Breast epithelium (tissue), 4 donors: ENCODE measurements at places on chromosomes 1 and 21. TPM values are rescaled to one million over a fixed set of nuclear protein-coding genes. Genes with fewer than 3 reads are reported as not detected.

IL20 gene
- total RNA-seq, result not detected

VCAM1 gene
- 8.5 TPM for total RNA-seq

GBP6 gene
- total RNA-seq, result not detected

FOXD2 gene
- total RNA-seq, result 0.32 TPM

LRRC38 gene
- total RNA-seq, result not detected

DNA sequence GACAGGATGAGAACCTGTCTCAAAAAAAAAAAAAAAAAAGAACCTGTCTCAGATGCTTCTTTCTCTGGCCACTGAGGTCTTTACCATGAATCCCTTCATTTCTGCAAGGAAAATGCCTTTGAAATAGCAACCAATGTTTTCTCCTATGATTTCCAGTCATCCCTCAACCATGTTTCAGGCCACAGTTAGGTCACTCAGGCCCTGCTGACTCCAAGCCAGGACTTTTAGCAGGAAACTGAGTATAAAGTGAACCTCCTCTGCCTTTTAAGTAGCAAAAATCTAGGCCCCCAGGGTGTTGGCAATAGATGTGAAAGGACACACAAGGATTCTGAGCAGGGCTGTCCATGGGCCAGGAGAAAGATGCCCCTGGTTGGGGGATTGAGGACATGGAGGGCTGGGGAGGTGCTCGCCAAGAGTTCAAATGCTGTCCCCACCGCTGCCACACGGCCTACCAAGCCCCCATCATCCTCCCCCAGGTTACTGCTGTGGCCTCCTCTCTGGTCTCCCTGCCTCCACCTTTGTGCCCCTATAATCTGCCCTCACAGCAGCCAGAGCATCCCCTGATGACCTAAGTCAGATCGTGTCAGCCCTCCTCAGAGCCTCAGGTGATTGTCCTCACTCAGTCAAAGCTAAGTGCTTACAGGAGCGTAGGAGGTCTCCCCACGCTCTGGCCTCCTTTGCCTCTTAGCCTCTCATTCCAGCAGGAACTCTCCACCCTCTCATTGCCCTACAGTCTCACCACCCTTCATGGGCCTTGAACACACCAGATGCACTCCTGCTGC, 54.6 kb downstream of the MATN1 start:
- no peak for DNase-seq

GRCh38 chr1:110177775-110178174, 27.5 kb downstream of the SLC6A17 start:
- no peak for DNase-seq

- no peak for DNase-seq
These were observed 2.1 kb downstream of the PADI1 start for GRCh38 chr1:17207046-17207445.

DNA sequence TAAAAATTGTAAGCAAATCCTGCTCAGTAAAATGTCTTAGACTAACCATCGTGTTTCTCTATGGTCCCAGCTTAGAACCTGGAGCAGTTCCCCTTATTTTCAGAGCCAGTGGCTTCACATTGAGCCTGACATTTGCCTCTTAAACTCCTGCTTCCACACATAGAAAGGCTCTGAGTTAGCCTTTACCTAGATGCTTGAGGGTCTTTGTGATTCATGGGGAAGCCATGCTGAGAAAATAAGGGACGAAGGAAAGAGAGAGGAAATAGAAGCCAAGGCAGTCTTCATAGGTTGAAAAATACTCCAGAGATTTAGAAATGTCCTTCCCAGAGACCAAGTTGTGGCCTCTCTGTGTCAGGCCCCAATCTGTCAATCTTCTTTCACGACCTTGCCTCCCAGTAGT, 16.1 kb upstream of the RBBP5 start:
- DNase-seq, result no peak

DNA sequence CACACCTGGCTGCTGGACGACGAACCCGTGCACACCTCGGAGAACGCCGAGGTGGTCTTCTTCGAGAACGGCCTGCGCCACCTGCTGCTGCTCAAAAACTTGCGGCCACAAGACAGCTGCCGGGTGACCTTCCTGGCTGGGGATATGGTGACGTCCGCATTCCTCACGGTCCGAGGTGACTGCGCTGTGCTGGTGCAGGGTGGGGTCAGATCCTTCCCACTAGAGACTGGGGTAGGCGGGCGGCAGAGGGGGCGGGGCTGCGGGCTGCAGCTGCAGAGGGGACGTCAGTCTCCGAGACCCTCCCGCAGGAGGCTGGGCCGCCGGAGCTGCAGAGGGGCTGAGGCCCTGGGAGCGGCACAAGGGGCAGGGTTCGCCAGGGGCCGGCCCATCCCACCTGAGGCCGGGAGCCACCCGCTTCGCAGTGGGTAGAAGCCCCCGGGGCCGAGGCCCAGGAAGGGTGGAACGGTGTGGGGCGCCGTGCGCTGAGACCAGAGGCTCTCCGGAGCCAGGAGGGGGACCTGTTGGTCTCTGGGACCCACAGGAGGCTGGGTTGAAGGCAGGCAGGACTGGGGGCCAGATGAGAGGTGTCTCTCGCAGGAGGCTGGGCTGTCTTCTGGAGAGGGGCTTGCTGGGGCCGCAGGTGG, 90.6 kb downstream of the TRIM11 start:
- DNase-seq, result no peak

DNA sequence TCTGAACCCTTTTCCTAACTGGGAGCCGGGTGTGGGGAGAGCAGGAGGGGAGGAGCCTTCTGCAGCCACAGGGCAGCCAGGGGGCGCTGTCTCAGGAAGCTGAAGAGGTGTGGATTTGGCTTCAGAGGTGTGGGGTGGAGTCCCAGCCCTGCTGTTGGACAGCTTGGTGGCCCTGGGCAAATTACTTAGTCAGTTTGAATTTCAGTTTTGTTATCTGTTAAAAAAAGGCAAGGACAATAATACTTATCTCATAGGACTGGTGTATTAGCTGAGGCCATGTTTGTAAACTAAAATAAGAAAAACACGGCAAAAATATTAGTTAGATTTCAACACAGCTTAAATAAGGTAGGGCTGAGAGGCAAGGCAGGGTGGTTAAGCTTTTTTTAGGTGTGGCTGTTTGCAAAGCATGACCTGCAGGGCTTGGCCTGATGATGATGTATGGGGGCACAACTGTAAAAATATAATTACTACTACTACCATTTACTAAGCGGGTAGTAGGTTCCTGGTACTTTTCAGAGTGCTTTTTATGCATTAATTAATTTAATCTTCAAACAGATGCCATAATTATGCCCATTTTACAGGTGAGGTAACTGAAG, 111.8 kb downstream of the PLXNA2 start:
- peak; percentile 78 for DNase-seq

DNA sequence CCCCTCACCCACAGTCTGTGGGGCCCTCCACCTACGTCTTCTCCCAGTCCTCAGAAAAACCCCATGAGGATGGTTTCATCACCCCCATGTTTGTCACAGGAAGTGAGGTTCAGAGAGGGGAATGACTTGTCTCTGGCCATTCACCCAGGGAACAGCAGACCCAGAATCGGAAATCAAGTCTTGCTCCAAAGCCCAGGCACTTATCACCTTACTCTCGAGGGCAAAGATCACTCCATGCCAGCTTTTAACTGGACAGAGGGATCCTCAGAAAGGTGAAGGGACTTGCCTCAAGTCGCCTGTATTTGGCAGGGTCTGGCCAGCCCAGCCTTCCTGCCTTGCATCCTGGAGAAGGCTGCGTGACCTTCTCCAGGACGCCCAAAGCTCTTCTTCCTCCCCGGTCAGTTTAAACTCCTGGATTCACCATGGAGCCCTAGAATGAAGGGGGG, 57.9 kb upstream of the SSBP3 start:
- no peak for DNase-seq

GRCh38 chr1:210747890-210748289, 386.1 kb downstream of the KCNH1 start:
- no peak for DNase-seq
